LHCN-M2 (cell line): ENCODE measurements at places on chromosomes 7 and 10. TPM values are rescaled to one million over a fixed set of nuclear protein-coding genes. Genes with fewer than 3 reads are reported as not detected.

Gene CNTNAP2
- total RNA-seq, result not detected in 2 replicates

Gene OR2A42
- not detected in 2 replicates for total RNA-seq

Gene ANKRD61
- total RNA-seq, result 0.23 and 0.38 TPM in 2 replicates

Gene ST8SIA6
- 0.32 and 0.57 TPM in 2 replicates for total RNA-seq

Gene ZNF727
- not detected in 2 replicates for total RNA-seq

Gene BTBD16
- total RNA-seq, result not detected in 2 replicates

Gene GNGT1
- total RNA-seq, result not detected in 2 replicates

Gene UCN3
- not detected in 2 replicates for total RNA-seq

Gene LIPJ
- total RNA-seq, result not detected in 2 replicates

Gene ARMH3
- total RNA-seq, result 6.9 and 8.1 TPM in 2 replicates

Gene AKR1E2
- total RNA-seq, result 0.19 TPM in 1 of 2 replicates, not detected in the other

Gene ZNF722
- total RNA-seq, result not detected in 2 replicates

Gene XRCC2
- total RNA-seq, result 11.0 and 13.9 TPM in 2 replicates

Gene PCLO
- total RNA-seq, result 0.19 and 0.57 TPM in 2 replicates

Gene NYAP1
- 0.13 and 0.23 TPM in 2 replicates for total RNA-seq

Gene ELN
- 2.1 and 3.3 TPM in 2 replicates for total RNA-seq

Gene NEBL
- 0.11 and 0.13 TPM in 2 replicates for total RNA-seq

Gene KIAA1549
- total RNA-seq, result 2.5 and 3.3 TPM in 2 replicates
